GM23338 (cell line): ENCODE measurements at places on chromosomes 16 and 17. TPM values are rescaled to one million over a fixed set of nuclear protein-coding genes. Genes with fewer than 3 reads are reported as not detected.
A peak's percentile ranks its signal among the peaks of the same experiment; 100 is the strongest.

GRCh38 chr16:8458481-8459046 is 131.7 kb downstream of the TMEM114 start:
- no peak for DNase-seq

- DNase-seq = peak; percentile 80
Measured at GRCh38 chr17:29176558-29177351, 3.4 kb downstream of the MYO18A start.

DNA sequence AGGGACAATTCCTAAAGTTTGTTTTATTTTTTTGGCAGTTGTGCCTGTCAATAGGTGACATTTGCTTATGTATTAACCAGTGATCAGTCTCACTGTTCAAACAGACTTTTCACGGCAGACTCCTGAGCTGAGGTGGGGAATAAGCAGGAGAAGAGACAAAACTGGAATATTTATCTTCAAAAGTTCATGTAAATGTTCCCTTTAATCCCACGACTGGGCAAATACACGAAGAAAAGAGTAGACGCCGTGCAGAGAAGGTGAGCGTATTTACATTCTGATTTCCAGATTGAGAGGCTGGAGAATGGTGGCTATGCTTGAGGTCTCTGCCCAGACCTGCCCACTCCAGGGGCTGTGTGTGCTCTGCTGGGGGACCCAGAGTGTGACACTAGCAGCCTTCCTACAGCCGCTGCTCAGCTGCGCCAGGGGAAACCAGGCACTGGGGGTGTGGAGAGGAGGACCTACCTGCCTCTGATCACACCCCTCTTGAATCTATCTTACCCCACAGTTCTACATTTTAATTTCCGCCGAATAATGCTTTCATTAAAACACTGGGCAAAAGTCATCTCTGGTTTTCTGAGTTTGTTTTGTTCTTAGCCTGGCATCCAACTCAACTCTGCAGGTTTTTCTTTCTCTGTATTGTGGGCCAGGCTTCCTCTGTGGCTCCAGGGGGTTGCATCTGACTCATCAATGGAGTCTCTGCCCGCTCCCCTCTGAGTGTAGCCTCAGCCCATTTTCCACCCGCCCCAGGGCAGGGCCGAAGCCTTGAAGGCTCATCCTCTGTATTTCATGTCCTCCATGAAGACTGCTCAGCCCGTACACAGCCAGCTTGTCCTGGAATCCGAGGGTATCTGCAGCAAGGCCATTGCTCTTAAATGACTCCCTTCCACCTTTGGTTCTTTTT is 237.1 kb downstream of the NTN1 start:
- no peak for DNase-seq

DNA sequence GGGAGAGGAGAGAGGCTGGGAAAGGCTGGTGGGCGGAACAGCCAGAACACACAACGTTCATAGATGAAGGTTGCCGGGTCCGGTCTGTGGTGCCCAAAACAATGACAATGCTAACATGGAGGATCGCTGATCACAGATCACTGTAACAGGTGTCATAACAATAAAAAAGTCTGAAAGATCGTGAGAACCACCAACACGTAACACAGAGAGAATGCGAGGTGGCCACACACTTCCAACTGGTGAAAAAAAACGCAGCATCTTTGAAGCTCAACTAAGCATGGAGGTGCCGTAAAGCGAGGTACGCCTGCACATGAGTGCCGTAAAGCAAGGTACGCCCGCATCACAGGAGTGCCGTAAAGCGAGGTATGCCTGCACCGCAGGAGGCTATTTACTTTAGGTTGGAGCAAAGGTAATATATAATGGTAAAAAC is 42.3 kb downstream of the ABR start:
- DNase-seq = peak; percentile 86

DNA sequence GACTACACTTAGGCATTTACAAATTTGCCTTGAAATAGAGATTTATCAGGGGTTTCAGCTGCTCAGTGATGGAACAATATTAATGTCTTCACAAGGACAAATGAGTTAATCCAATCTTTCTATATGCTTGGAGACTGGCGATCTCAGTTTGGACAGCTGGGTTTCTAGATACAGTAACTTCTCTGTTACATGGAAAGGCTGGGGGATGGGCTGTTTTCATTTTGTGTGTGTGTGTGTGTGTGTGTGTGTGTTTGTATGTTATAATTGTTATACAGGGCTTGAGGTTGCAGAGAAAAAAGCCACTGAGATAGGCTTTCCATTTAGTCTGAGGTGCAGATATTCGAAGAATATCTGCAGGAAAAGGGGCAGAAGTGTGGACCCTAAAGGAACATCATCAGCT is 359.3 kb upstream of the SALL1 start:
- no peak for DNase-seq

GRCh38 chr17:32869345-32870026 is 7.4 kb downstream of the MYO1D start:
- no peak for DNase-seq

GAS2L2 gene
- total RNA-seq = not detected in 2 replicates

HOXB1 gene
- total RNA-seq = not detected in 2 replicates

NKD1 gene
- 1.6 and 2.1 TPM in 2 replicates for total RNA-seq

LRRC37A3 gene
- 5.6 and 7.3 TPM in 2 replicates for total RNA-seq

CACNG1 gene
- total RNA-seq = not detected in 2 replicates

MPO gene
- 0.12 TPM in 1 of 2 replicates, not detected in the other for total RNA-seq
